Activated naive CD4-positive, alpha-beta T cell (primary cell): ENCODE measurements at places on chromosomes 12 and 14.

- no peak for DNase-seq
Measured at GRCh38 chr12:1579651-1580435, 14.5 kb downstream of the FBXL14 start.

DNA sequence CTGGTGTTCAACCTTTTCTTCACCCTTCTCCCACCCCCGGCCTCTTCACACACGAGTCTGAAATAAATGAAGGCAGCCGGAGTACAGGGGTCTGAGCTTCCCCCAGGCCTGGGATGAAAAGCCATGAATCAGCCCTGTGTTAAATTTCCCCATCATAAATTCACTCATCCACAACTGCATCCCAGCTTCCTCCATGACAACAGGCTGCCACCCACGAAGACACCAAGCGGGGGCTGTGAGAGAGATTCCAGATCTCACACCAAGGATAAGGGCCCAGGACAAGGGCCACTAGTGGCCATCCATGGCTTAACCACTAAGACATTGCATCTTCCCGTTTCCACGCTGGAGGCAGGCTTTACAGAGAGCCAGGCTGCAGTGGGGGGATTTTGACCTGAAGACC, 93.9 kb upstream of the NCOR2 start:
- no peak for DNase-seq

- no peak for DNase-seq
Measured at GRCh38 chr12:44507461-44507860, 368.7 kb downstream of the NELL2 start.

DNA sequence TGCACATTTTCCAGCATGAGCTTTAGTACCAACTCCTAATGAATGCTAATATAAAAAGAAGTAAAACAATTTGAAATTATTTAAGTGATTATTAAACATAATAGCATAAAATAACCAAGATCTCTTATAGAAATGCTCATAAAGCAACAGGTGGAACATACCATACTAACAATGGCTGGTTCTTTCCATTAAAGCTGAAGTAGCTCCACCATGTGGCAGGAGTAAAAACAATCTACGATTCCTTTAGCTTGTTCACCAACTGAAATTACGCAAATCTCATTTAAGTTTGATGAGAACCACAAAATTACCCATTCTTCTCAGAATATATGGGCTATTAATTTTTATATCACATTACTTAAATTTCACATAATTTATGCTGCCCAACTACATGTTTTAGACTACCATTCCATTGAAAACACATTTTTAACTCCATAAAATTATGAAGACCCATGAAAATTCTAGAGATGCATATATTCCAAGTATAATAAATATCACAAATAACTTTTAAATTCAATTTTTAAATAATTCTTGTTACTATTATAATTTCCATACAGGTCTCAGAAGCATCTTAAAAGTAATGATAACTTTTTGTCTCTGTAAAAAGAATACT, 213.6 kb downstream of the DAD1 start:
- DNase-seq = no peak

GRCh38 chr12:26806556-26806955, 26.4 kb downstream of the ITPR2 start:
- no peak for DNase-seq

DNA sequence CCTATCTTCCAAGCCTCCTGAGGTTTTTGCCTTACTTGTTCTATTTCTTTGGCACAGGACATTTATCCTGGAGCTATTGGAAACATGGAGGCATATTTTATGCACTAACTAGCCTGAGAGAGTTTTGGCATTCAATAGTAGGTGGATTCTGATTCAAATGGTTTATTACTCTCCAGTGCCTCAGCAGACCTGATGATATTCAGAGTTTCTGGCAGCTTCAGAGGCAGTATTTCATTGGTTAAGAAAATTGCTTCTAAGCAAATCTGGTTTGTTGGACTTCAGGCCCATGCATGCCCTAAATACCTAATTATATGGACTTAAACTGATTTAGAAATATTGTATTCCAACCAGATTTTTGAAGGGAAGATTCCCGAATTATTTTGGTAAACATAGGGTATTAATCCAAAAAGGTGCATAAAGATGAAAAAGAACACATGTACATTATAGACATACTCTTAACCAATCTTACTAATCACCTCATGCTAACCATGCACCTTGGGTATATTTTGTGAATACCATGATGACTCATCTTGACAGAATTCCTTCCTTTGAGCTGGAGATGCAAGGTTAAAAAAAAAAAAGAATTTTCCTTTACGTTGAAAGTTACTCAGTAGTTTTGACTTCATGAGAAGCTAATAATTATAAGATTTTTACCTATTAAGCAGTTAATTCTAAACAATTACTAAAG, 44.3 kb upstream of the KTN1 start:
- no peak for DNase-seq

DNA sequence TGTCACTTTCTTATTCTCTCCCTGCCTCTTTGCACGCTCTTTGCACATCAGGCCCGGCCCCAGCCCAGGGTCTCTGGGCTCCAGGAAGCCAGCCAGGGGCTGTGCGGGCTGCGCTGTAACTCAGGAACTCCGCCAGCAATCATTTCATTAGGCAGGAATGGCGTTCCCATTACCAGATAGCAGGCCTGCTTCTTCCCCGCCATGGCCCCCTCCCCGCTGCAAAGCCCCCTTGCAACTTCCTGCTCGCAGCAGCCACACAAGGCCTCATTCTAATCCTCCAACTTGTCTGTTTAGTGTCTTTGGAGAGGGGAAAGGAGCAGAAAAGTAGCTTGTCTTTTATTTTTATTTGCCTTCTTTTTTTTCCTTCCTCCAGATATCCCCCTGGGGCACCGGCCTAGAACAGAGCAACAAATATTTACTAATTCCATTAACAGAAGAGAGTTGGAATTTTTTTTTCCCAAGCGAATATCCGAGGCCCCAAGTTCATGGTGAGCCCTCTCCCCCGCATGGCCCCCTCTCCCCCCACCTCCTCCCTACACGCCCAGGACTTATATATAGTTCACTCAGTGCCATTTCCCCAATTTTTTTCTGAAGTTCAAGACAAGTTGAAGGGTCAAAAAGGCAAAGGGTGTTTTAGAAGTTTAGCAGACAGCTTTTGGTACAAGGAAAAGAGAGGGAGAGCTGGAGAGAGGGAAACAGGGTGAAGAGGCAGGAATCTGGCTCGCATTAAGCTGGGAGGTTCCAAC, 329.4 kb upstream of the TBX3 start:
- no peak for DNase-seq

DNA sequence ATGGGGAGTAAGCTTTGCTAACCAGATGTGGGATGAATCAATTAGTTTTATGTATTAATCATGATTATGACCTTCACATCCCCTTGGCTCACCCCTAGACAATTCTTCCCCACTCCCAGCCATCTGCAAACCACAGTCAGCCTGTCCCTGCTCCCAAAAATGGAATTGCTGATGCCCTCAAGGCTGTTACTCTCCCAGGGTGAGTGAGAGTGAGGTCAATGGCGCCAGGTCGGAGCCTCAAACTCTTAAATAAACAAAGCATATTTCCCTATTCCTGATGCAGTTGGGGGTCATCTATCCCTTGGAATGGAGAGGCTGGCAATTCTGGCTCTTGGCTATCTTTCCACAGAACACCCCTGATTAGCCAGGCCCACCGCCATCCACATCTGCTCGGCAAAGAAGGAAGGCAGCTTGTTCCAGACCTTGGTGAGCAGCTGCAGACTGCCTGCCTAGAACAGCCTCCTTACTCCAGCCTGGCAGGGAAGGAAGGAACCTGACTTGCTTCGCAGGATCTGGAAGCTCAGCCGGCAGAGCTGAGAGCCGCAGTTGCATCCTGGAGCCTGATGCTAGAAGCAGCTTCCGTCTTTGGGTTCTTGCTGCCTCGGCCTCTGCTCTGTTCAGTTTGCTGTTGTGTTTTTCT, 57.0 kb downstream of the SMUG1 start:
- DNase-seq = no peak

GRCh38 chr14:54509546-54510501, at the start of gene CGRRF1:
CGRRF1 (plus strand) TSS chr14:54509906; CDS start chr14:54509960, 54 bp downstream.
- DNase-seq = peak; percentile 91

DNA sequence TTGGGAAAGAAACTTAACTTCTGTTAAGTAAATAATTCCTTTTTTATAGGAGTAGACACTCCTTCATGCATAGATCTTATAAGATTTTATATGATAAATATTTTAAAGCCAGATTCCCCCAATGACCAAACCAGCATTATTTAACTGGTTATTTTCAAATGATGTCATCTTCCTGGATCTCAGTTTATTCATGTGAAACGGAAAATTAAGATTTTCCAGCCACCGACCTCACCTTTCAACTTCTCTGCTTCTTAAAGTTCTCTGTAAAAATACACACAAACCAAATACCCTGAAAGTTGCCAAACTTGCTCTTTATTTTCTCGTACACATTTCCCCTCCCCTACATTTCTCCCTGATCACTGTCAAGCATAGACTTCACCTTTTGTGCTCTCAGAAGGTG, 364.2 kb downstream of the GALC start:
- no peak for DNase-seq

GRCh38 chr12:107760207-107760808, 629 bp downstream of the PRDM4 start:
- DNase-seq = no peak

DNA sequence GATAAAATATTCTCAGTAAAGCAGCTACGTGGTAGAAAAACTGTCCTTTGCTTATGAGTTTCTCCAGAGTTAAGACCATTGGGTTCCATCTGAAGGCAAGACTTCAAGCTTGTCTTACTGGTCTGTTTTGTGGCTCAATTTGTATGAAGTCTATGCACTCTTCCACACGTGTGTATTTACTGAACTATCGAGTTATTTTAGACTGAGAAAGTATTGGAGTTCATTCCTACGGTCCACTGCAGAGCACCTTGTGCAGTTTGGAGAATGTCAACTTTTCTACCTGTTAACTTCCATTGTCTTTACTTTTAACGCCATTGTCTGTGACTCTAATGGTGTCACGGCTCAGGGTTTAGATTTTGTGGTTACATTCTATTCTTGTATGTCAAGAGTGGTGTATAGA, 3.7 kb downstream of the HIF1A start:
- no peak for DNase-seq

DNA sequence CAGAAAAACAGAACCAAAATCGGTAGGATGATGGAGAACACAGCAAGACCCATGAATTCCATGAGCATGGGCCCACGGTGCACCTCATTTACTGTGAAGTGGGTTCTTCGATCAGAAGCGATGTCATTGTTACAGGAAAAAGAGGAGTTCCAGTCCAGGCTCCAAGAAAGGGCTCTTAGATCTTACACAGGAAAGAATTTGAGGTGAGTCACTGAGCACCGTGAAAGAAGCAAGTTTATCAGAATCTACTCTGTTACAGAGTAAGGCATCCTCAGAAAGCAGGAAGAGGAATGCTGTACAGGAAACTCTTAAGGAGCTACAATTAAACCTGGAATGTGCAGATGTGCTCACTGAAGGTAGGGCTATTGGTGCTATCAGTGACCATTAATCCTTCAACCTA, 11.6 kb upstream of the CHFR start:
- no peak for DNase-seq

DNA sequence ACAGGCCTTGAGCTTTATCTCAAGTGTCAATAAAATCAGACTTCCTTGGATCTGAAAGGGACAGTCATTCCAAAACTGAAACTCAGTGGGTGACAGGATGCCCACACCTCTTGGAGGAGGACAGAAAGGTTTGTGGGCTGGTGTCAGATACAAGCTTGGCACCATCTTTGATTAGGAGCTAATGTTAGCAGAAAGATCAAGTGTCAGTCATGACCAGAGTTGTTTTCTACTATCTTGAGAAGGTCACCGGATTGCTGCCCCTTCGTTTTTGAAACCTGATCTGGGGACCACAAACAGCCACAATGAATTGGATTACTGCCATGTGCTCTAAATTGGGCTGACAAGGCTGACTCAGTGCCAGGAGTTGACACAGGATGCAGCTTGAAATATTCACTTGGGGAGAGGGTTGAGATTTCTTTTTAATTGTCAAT, 88.3 kb downstream of the OTOGL start:
- no peak for DNase-seq

DNA sequence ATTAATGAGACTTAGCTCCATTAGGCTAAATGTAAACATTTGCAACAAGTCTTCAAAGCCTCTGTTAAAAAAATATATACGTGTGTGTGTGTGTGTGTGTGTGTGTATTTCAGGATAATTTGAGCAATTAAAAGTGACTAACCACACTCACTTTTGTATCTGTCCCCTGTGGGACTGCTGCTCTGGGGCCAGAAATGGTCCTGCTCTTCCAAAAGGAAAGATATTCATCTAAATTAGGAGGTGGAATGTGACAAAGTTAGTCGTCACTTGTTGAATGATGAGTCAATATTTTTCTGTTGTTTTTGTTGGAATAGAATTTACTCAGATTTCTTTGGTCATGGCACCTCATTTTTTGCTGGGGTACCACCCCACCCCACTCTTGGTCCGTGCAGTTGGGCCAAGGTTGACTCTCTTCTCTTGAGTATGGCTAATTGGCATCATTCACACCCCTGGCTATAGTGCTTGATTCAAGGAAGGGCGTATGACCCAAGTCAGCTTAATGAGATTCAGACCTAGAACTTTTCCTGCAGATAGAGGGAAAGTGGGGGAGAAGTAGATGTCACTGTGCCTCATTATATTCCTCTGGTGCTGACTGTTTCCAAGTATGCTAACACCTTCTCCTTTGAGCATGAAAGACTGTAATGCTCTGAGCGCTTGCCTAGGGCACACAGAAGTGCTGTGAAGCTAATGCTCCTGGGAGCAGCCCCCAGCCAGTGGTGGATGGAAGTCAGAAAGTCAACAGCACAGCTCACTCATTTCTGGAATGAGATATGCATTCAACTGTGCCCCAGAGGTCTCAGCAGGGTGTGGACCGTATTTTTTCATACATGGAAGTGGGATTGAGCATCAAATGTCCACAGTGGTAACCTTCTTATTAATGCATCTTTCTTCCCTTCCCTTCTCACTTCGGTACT, 577.0 kb upstream of the TBX3 start:
- DNase-seq = no peak
